Activated T-helper 17 cell treated with anti-CD3 and anti-CD28 coated beads, Interleukin-2, amount 50 U/mL, for 72 hours (primary cell): ENCODE measurements at places on chromosomes 7 and 10.

DNA sequence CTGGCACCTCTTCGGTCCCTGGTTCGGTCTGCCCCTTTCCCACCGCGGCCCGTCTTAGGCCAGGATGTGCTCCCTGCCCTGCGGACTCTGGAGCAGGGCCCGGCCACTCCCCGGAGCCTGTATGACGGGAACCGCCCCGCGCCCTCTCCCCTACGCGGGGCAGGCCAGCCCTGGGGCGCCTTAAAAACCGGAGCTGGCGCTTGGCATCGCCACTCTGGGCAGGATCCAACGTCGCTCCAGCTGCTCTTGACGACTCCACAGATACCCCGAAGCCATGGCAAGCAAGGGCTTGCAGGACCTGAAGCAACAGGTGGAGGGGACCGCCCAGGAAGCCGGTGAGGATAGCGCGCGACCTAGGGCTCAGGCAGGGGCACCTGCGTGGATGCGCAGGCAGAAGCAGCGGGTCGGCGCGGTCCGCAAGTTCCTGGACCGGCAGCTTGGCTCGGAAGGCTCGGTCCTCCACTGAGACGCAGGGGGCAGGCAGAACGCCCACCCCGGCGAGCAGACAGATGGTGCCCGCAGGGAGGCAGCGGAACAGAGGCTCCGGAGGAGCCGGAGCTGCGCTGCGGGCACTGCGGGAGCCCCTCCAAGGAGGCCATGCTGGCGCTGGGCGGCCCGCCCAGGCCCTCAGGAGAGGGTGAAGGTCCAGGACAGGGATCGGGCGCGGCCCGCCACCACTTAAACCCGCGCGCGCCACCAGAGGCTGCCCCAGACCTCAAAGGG lies at the start of gene ADIRF:
Gene ADIRF (plus strand): TSS at position 212 of the 723 bp plus-strand sequence. CDS start 63 bp downstream, at position 275.
- H3K36me3 ChIP-seq, result no peaks in the 10 kb centered on the region
- H3K4me3 ChIP-seq, result peak within 1 kb of the TSS; percentile 23
- H3K4me1 ChIP-seq, result peaks cover 22% of the 10 kb centered on the region
- no peak for ATAC-seq
- H3K27me3 ChIP-seq, result no peaks in the 10 kb centered on the region

- H3K4me1 ChIP-seq, result peaks cover 8% of the 10 kb centered on the region
- H3K4me3 ChIP-seq, result no peak overlapping the region
- peak; percentile 96 for ATAC-seq
- no peaks in the 10 kb centered on the region for H3K36me3 ChIP-seq
- peaks cover 10% of the 10 kb centered on the region for H3K27me3 ChIP-seq
Measured at GRCh38 chr10:11551916-11552602, 59.4 kb downstream of the USP6NL start.

GRCh38 chr10:88932539-88933256 lies 19.9 kb downstream of the ACTA2 start:
- H3K4me1 ChIP-seq, result peaks cover 10% of the 10 kb centered on the region
- no peak overlapping the region for H3K27ac ChIP-seq
- no peak overlapping the region for H3K4me3 ChIP-seq
- no peaks in the 10 kb centered on the region for H3K27me3 ChIP-seq
- ATAC-seq, result peak; percentile 80

DNA sequence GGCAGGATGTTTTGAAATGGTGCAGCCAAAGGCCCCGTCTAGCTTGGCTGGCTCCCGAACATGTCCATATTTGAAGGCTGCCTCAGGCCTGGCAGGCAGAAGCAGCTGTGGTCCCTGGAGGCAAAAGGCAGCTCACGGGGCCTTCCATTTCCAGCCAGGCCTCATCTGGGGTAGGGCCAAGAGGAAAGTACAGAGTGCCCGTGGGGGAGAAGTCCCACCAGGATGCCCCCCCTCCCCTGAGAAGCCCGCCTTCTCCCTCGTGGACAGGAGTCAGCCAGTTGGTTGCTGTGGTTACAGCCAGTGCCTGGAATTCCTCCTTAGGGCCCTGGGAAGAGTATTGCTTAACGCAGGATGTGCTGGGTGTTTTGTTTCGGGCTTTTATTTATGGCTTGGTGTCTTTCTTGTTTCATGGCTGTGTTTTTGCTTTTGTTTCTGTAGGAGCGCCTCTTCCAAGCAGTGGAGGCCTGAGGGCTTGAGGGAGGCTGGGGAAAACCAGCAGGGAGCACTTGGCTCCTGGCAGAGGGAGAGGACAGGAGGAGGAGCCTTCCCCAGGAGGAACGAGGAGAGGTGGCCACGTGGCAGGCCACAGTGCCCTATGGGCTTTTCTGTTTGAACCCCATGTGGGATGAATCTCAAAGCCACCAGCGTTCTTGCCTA lies 45.4 kb downstream of the CHST3 start:
- ATAC-seq, result no peak
- H3K27me3 ChIP-seq, result no peaks in the 10 kb centered on the region
- peak overlapping the region; percentile 25 for H3K27ac ChIP-seq
- no peaks in the 10 kb centered on the region for H3K36me3 ChIP-seq
- H3K4me3 ChIP-seq, result no peak overlapping the region

DNA sequence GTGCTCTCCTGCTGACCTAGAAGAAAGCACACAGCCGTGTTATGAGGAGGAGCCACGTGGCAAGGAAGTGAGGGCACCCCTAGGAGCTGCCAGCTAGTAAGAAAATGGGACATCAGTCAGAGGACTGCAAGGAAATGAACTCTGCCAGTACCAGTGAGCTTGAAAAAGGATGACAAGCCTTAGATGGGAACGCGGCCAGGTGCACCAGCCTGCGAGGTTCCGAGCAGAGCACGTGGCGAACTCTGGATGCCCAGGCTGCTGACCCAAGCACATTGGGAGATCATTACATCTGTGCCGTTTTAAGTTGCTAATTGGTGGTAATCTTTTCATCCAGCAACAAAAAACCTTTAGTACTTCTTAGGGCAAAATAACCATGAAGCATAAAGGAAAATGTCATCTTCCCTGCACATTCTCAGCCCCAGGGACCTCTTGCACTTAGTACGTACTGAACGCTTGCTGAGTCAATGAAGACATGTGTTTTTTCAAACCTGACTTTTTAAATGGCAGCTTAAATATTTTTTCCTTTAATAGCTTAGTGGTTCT lies 69.4 kb downstream of the AMZ1 start:
- H3K27me3 ChIP-seq, result no peaks in the 10 kb centered on the region
- H3K27ac ChIP-seq, result peak overlapping the region; percentile 97
- ATAC-seq, result peak; percentile 16
- peaks cover 35% of the 10 kb centered on the region for H3K4me1 ChIP-seq
- peaks cover 8% of the 10 kb centered on the region for H3K36me3 ChIP-seq
- H3K4me3 ChIP-seq, result peak overlapping the region; percentile 74

DNA sequence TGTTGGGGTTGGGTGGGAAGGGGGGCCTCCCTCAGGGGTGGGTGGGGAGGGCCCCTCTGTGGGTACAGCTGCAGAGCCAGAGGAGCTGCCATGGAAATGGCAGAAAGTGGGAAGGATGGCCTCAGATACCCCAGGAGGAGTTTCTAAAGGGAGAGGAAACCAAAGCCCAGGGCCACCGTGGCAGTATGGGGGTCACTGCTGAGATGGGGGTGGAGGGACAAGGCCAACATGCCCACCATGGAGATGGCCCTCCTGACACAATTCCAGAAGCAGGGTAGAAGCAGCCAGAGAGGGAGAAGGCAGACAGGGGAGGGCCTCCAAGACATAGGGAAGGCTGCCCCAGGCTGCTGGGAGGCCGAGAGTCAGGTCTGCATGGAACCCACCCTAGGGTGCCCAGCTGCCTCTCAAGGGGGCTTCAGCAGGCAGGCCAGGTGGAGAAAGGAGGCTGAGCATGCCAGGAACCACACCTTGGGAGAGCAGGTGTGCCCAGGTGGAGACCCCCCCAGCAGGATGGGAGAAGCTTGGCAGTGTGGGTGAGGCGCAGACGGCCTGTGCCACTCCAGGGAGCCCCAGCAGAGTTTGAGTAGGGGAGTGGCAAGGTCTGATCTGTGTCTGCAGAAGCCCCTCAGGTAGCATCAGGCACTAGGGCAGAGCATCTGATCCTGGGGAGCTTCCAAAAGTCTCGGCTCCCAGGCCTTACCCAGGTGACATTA lies 146.8 kb downstream of the ARHGAP22 start:
- H3K27me3 ChIP-seq, result peaks cover 4% of the 10 kb centered on the region
- H3K36me3 ChIP-seq, result no peaks in the 10 kb centered on the region
- H3K4me1 ChIP-seq, result no peaks in the 10 kb centered on the region
- H3K27ac ChIP-seq, result no peak overlapping the region

- peak overlapping the region; percentile 49 for H3K27ac ChIP-seq
- peaks cover 10% of the 10 kb centered on the region for H3K4me1 ChIP-seq
Measured at GRCh38 chr10:100847440-100847839, 65.3 kb upstream of the SLF2 start.

DNA sequence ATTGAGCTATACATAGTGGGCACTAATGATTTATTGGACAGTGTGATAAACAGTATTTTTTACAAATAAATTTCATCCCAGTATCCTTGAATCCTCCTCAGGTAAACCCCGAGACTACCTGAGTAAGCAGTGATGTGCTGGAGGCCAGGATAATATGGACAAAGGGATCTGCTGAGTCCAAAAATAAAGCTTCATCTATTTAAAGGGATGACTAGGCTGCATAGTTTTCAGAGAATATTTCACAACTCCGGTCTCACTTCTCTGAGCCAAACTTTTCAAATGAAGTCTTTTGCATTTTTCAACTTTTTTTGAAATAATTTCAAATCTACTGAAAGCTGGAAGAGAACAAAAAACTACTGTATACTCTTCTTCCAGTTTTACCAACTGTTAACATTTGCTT lies 2.5 kb downstream of the ACTR3B start:
- peak overlapping the region; percentile 88 for H3K4me3 ChIP-seq
- no peaks in the 10 kb centered on the region for H3K27me3 ChIP-seq
- H3K36me3 ChIP-seq, result no peaks in the 10 kb centered on the region

DNA sequence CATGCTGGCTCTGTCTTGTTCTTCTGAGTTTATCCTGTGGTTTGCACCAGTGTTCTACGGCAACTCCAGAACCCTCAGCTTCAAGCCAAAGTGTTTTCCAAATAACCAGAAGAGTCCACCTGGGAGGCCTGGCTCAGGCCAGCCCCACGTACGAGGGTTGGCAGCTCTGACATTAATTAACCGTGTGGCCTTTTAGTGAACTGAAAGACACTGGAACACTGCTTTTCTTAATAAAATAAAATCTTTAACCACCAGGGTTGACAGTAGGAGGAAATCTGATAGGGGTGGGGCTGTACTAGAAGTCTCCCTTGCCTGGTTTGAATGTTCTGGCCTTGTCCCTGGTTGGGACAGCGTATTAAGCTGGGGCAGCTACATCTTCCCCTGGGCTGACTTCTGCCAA lies 64.9 kb downstream of the SYPL1 start:
- no peak for ATAC-seq
- H3K27me3 ChIP-seq, result peaks cover 6% of the 10 kb centered on the region
- no peaks in the 10 kb centered on the region for H3K36me3 ChIP-seq
- no peak overlapping the region for H3K27ac ChIP-seq

DNA sequence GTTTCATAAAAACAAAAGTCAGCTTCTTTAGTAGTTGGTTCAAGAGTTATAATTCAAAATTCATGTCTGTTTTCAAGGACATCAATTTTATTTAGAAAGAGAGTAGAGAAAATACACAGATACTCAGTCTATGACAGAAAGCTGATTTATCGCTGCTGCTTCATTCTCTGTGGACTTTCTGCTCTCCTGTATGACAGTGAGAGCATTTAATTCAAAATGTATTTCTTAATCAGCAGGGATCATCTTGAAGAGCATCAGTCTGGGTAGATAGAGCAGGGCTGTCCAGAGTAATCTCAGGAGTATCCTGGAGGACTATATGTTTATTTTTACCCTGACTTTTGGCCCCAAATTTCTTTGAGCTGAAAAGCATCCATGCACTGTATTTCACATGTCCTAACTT lies 1676.7 kb downstream of the REEP3 start:
- no peaks in the 10 kb centered on the region for H3K4me1 ChIP-seq
- H3K27ac ChIP-seq, result no peak overlapping the region
- H3K36me3 ChIP-seq, result no peaks in the 10 kb centered on the region
- no peak for ATAC-seq

- no peaks in the 10 kb centered on the region for H3K36me3 ChIP-seq
- ATAC-seq, result no peak
- H3K4me3 ChIP-seq, result no peak overlapping the region
- H3K4me1 ChIP-seq, result no peaks in the 10 kb centered on the region
- no peak overlapping the region for H3K27ac ChIP-seq
Measured at GRCh38 chr7:31958226-31958625, 112.0 kb downstream of the PDE1C start.

GRCh38 chr7:44637788-44638594 lies 31.6 kb downstream of the OGDH start:
- peaks cover 24% of the 10 kb centered on the region for H3K36me3 ChIP-seq
- ATAC-seq, result peak; percentile 69
- H3K4me3 ChIP-seq, result peak overlapping the region; percentile 78
- H3K4me1 ChIP-seq, result peaks cover 69% of the 10 kb centered on the region
- H3K27ac ChIP-seq, result peak overlapping the region; percentile 99
- H3K27me3 ChIP-seq, result no peaks in the 10 kb centered on the region

DNA sequence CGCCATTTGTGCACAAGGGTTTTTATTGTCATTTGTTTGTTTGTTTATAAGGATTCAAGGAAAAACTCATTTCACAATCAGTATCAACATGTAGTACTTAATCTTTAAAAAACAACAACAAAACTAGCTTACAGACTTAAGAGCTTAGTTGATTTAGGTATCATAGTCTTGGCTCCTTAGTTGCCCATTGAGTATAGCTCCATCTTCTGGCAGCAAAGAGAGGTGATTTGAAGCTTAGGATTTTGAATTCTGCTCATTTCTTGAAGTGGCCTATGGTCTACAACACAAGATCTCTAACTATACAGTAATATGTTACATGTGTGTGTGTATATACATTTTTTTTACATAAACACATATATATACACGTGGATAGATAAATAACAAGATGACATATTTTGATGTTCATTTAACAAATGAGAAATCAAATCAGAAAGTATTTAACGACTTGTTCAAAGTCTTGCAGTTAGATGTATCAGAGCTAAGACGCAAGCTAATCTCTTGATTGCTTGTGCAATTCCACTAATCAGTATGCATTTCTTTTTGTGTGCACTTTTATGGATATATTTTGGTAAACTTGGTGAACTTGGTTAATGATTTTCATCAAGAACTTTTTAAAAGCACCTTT lies 307.3 kb downstream of the CAMK1D start:
- H3K4me3 ChIP-seq, result no peak overlapping the region
- H3K36me3 ChIP-seq, result no peaks in the 10 kb centered on the region
- peak; percentile 58 for ATAC-seq
- no peaks in the 10 kb centered on the region for H3K27me3 ChIP-seq
- H3K4me1 ChIP-seq, result peaks cover 13% of the 10 kb centered on the region

GRCh38 chr7:120097020-120097419 lies 176.0 kb upstream of the KCND2 start:
- H3K4me3 ChIP-seq, result no peak overlapping the region
- H3K27ac ChIP-seq, result no peak overlapping the region
- no peaks in the 10 kb centered on the region for H3K4me1 ChIP-seq
- H3K36me3 ChIP-seq, result no peaks in the 10 kb centered on the region

GRCh38 chr7:18064242-18064838 lies 36.7 kb upstream of the PRPS1L1 start:
- H3K27me3 ChIP-seq, result peaks cover 9% of the 10 kb centered on the region
- ATAC-seq, result no peak
- H3K4me1 ChIP-seq, result no peaks in the 10 kb centered on the region
- no peak overlapping the region for H3K4me3 ChIP-seq
- no peak overlapping the region for H3K27ac ChIP-seq
- H3K36me3 ChIP-seq, result no peaks in the 10 kb centered on the region

GRCh38 chr7:95669513-95669912 lies 73.2 kb upstream of the PDK4 start:
- peaks cover 3% of the 10 kb centered on the region for H3K27me3 ChIP-seq
- H3K27ac ChIP-seq, result no peak overlapping the region
- no peak for ATAC-seq
- no peaks in the 10 kb centered on the region for H3K36me3 ChIP-seq
- no peak overlapping the region for H3K4me3 ChIP-seq
